ENCODE measurements at places on chromosomes 7 and 10. TPM values are rescaled to one million over a fixed set of nuclear protein-coding genes. Genes with fewer than 3 reads are reported as not detected.
A peak's percentile ranks its signal among the peaks of the same experiment; 100 is the strongest.

The GIMAP8 gene
- total RNA-seq: 54.6 TPM

- DNase-seq: no peak
These were observed 126.3 kb downstream of the ARHGAP21 start for GRCh38 chr10:24597426-24597825.

DNA sequence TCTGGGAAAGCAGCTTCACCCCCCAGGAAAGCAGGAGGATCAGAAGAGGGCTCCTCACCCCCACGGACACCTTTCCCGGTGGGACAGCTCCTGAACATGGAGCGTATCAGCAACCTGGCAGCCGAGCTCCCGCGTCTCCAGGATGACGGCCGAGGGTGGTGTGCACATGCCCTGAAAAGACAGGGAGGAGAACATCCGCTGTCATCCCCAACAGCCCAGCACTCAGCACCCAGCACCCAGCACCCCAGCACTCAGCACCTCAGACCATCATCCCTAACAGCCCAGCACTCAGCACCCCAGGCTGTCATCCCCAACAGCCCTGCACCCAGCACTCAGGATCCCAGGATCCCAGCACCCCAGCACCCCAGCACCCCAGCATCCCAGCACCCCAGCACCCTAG is 3.9 kb upstream of the CFAP46 start:
- DNase-seq: no peak

GRCh38 chr7:81007051-81007450 is 88.2 kb upstream of the SEMA3C start:
- DNase-seq: no peak

DNA sequence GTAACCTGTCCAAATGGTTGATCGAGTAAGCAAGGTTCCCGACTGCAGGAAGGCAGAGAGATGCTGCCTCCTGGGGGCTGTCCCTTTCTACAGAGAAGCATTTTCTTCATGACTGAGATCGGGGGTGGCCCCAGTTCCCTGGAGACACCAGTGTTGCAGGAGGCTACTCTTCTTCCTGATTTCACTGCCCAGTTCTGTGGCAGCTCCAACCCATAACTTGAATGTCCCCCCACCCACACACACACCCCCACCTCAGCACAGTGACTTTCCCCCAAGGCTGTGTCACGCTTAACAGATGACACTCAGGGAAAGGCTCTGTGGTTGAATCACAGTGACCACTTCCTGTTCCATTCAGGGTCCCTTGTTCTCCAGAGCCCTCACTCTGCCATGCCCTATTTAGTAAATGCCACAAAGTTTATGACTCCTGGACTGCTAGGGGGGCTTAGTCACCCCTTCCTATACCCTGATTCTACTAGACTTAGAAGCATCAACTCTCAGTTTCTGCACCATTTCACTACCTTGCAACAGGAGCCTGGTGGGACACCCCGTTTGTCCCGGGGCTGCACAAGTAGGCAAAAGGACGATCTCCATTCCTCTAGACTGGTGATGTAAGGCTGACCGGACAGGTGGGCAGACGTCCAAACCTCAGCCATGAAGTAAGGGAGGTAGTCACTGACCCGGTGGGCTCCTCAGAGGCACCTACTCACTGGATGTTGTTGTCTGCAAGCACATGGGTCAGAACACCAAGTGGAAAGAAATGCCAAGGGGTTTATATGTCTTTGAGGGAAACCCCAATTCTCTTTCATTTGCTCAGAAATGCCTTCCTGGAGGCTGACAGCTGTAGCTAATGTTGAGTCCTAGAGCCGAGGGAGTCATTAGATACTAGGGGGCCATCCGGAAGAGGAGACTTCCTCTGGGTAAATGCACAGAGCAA is 31.3 kb upstream of the SMC3 start:
- peak; percentile 12 for DNase-seq

DNA sequence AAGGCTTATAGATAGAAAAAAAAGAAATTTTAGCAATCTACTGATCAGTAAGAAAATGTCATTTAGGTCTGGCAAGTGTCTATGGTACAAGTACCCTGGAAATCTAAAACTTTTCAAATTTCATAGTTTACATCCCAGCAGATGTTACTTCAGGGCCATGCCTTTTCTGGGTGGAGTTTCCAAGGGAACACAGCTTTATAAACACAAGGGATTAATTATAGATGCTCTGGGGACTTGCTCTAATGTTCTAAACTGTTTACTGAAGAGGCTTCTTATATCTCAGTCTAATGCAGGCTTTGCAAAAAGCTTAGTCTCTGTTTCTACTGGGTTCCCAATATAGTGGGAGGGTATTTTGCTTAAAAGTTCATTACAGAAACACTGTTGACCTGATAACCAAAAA is 3.1 kb downstream of the CD36 start:
- no peak for DNase-seq

DNA sequence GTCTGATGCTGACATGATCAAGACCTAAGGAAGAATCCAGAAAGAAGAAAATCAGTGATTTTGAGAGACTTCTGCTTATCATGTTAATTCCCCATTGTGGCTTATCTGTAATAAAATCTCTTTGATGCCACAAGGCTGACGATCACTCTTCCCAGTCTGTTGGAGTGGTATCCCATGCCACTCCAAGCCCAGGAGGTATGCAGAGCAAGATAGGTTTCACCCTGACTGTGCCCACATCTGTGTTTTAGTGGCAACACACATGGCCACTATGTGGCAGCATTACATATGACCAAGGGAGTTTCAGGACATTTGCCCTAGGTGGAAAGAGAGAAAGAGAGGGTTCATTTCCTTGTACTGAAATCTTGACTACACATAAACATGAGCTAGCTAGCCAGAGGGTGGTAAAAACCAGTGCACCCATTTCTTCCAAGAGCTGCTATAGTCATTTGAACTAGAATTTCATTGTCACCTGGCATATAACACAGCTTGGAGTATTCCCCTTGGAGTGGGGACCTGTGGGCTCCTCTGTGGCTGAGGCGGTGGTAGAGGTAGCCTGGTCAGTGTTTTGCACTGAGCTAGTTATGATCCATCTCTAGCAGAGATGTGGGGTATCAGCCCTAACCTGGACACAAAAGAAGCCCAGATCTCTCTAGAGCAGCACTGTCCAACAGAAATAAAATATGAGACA is 20.8 kb downstream of the LAMB4 start:
- no peak for DNase-seq
